ENCODE measurements at places on chromosomes 3 and 15.

DNA sequence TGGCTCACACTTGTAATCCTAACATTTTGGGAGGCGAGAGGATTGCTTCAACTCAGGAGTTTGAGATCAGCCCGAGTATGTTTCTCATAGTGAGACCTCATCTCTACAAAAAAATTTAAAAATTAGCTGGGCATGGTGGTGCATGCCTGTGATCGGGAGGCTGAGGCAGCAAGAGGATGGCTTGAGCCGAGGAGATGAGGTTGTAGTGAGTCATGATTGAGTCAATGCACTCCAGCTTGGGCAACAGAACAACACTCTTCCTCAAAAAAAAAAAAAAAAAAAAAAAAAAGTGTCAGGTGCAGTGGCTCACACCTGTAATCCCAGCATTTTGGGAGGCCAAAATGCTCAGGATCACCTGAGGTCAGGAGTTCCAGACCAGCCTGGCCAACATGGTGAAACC lies 2.4 kb downstream of the RPL39L start:
- DNase-seq: no peak

DNA sequence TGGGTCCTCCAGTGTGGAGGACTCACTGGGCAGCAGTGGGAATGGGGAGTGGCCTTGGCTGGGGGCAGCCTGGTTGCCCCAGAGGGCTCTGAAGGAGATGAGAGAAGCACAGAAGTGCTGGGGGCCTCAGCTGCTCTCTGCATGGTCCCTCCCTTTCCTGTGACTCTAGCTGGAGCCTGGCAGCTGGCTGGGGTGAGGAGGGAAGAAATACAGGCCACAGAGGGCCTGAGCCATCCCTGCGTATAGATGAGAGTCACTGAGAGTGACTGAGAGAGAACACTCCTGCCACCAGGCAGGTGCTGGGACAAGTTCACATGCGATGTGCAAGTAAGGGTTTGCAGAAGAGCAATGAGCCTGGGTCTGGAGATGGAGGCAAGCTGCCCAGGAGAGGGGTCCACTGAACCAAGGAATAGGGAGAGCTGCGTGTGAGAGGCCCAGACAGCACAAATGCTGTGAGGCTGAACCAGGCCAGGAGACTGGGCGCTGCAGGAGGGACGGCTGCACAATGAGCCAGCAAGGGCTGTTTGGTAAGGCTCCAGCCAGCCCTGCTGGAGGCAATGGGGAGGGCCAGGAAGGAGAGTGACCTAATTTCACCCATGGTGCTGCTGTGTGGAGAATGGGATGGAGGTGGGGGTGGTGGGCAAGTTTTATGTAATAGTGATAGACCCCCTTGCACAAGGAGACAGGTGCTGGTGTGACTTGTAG lies 87.2 kb downstream of the CLSTN2 start:
- DNase-seq: no peak

DNA sequence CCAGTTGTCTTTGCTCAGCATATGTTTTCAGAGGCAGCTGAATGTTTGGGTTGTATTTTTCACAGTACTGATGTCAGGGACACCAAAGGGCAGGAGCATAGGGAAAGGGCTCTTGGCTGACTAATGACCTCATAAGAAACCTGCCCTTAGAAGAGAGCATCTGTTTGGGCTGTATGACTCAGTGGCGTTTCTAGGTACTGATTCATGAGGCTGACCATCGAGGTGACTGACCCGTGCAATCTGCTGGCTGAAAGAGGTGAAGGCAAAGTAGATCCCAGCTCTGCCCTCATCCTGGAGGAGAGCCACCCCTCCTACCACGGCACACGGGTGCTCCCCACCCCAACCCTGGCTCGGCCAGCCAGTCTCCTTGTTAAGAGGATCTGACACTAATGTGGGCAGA lies 8.3 kb downstream of the LMCD1 start:
- no peak for DNase-seq

- DNase-seq: no peak
Observed at GRCh38 chr3:66642019-66642418, 141.2 kb upstream of the LRIG1 start.

DNA sequence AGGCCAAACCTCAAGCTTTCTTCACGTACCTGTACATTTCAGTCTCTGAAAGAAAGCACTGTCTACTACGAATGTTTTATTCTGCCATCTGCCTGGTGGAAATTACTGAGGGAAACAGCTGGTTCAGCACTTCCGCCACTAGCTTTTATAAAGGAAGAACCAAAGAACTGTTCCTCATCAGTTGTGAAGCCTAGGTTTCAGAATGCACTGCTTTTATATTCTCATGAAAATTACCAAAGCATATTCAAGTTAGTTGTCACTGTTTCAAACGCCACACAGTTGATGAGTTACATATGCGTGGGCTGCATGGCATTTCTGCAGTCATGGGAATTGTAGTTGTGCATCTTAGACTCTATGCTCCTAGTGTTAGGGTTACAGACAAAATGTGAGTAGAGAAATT lies 21.5 kb upstream of the ZBTB38 start:
- no peak for DNase-seq

DNA sequence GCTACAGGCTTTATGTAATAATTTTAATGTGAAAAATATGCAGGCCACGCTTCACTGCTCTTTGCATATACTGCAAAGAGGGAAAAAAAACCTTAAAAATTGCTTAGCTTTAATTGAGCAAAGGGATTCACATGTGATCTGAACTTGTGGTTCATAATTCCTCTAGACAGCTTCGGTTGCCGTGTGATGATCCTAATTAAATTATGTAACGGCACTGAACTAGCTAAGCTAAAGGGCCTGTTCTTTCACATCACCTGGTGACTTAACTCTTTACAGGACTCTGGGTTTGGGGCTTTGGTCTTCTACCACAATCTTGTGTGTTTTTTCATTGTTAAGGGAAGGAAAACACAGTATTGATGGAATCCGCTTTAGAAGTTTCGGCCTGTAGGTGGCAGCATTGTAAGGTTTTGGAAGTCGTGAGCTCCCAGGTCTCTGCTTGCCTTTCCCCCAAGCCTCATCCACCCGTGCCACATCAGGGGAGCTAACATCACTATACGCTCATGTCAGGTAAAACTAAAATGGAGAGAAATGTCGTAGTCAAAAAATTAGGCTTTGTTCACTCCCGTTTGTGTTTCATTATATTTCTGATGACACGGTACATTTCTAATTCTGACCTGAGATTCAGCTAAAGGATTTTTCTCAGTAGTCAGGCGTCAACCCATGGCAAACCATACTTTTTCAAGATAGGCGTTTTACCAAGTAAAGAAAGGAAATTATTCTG lies 205.6 kb upstream of the DPH6 start:
- peak; percentile 26 for DNase-seq

- DNase-seq: no peak
Observed at GRCh38 chr3:109803274-109803673, 465.9 kb upstream of the DPPA4 start.

DNA sequence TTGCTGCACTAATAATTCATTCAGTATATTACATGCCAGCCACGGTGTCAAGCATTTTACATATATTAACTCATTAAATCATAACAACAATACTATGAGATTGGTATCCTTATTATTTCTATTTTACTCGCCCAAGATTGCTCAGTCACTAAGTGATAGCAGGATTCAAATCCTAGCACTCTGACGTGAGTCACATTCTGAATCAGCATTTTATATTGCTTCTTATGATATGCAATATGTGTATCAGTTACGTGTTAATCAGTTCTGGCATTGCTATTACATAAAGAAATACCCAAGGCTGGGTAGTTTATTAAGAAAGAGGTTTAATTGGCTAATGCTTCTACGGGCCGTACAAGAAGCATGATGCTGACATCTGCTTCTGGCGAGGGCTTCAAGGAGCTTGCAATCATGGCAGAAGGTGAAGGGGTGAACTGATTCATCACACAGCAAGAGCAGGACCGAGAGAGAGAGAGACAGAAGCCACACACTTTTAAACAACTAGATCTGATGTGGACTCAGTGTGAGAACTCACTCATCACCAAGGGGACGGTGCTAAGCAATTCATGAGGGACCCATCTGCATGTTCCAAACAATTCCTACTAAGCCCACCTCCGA lies 166.5 kb upstream of the TMCO5A start:
- DNase-seq: no peak

DNA sequence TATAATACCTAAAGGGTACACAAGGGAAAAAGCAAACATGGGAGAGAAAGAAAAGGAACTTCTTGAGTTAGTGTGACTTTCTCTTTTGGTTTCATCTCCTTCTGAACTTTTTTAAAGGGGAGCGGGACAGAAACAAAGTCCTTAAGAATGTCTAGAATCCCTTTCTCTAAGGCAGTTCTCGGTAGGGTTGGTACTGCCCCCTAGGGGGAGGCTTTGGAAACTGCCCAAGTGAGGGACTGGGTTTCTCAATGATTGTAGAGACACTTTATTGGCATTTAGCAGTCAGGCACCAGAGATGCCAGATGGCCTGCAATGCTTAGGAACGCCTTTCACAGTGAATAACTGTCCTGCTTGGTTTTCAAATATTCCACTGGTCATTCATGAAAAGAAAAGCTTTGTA lies 172.7 kb downstream of the WDR72 start:
- DNase-seq: peak; percentile 0

- DNase-seq: no peak
Observed at GRCh38 chr3:182501856-182502255, 291.4 kb upstream of the ATP11B start.

DNA sequence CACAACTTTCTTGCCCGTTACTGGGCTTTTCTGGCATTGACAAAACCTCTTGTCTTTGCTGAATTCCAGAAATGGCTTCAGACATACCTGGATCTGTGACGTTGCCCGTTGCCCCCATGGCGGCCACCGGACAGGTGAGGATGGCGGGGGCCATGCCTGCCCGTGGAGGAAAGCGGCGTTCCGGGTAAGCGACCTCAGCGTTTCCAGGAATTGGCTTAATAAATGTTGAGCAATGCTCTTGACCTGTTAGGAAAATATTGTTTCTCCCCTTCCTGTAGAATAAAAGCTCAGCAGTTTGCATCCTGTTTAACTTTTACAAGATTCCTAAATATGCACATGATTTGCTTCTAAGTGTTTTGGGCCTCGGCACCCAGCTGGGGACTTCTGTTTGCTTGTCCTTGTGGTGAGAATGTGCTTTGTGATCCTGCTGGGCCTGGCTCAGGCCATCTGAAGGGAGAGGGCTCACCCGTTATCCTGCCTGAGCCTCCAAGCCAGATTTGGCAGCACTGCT lies 46.7 kb downstream of the ARNT2 start:
- no peak for DNase-seq

GRCh38 chr3:52685285-52685708 lies 416 bp downstream of the PBRM1 start:
- DNase-seq: peak; percentile 94

DNA sequence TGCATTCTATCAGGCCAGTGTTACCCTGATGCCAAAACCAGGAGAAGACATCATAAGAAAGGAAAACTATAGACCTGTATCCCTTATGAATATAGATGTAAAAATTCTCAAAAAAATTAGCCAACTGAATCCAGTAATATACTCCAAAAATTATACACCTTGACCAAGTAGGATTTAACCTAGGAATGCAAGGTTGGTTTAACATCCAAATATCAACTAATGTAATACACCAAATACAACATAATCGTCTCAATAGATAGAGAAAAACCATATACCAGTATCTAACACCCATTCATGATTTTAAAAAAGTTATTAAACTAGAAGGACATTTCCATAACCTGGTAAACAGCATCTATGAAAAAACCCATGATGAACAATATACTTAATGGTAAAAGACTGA lies 56.5 kb upstream of the SELENOK start:
- no peak for DNase-seq

GRCh38 chr3:49867871-49868321 lies 1.8 kb downstream of the CAMKV start:
- DNase-seq: no peak

DNA sequence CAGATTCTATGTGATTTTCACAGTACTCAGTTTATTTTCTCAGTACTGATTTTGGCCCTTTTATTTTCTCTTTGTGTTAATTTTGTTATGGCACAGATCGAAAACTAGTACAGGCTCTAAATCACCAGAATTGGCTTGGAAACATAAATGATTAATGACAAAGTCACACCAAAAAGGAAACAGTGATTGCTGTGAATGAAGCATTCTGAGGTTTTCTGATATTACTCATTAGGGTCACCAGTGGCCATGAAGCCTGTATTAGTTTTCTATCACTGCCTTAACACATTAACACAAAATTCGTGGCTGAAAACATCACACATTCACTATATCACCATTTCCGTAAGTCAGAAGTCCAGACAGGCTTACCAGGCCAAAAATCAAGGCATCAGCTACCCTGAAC lies 343.0 kb upstream of the THRB start:
- DNase-seq: no peak

GRCh38 chr3:110859336-110859735 lies 212.3 kb upstream of the NECTIN3 start:
- no peak for DNase-seq

DNA sequence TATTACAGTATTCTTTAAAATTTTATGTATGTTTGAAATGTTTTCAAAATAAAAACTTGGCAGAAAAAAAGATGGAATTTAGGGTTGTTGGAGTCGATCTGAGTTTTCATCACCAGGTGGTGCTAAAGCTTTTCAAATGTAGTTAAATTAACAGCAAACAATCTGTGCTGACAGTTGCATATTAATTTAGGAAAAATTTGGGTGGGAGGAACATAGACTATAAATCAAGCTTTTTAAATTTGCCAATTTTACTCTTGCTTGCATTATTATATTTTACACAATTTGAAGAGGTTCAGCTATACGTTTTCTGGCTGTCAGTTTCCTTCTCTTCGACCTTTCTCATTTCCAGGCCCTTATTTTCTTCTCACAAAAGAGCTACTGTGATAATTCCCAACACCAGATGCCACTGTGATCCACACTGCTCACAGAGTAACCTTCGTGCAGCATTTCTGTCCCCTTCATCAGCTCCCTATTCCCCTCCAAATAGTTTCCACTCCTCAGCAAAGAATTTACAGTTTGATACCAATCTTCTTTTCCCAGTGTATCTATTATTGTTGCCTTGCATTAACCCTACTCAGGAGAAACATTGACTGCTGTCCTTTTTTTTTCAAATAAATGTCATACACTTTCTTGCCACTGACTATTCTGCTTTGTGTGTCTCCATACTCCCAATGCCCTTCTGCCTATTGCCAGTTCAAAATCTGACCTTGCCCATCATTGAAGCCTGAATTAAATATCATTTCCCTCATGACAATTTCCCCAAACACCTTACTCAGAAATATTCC lies 53.4 kb upstream of the EIF5A2 start:
- DNase-seq: no peak

- no peak for DNase-seq
Observed at GRCh38 chr3:136247855-136248590, 2.1 kb upstream of the PCCB start.

DNA sequence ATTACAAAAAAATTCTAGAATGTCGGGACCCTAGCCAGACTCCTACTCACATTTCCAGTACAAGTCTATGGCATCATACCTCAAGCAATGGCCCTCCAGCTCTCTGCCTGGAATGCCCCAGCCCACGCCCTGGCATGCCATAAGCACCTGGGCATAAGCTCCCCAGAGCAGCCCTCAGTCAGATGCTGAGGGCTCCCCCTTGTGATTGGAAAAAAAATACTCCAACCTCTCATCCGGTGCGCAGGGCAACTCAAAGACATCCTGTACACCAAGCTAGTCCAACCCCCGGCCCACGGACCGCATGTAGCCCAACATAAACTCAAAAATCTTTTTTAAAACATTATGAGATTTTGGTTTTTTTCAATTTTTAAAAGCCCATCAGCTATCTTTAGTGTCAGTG lies 115.4 kb downstream of the NEK10 start:
- DNase-seq: peak; percentile 16
